ENCODE measurements at places on chromosomes 6 and 20.

GRCh38 chr6:143536461-143536865 lies 24.9 kb upstream of the FUCA2 start:
- DNase-seq = peak; percentile 70

DNA sequence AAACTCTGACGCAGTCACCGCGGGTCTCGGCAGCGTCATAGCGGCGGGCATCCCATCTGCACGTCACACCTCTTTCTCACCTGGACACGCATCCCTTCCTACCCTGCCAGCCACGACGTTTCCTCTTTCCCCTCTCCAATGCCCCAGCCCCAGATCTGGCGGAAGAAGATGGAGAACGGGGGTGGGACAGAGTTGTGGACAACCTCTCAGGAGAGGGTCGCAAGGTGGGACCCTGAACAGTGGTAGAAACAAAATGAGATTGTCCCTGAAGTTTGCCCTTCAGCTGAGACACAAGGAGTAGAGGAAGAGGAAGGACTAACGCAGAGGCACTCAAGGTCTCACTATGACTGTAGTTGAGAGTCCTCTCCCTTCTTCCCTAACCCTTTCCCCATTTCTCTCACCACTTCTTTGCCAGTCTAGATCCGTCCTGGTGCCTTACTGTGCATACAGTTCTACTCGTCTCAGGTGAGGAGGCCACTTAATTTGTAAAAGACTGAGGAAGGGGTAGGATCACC lies 562 bp downstream of the TRIM39 start:
- DNase-seq = no peak

GRCh38 chr20:33948480-33948879 lies 45.2 kb upstream of the RALY start:
- DNase-seq = no peak

DNA sequence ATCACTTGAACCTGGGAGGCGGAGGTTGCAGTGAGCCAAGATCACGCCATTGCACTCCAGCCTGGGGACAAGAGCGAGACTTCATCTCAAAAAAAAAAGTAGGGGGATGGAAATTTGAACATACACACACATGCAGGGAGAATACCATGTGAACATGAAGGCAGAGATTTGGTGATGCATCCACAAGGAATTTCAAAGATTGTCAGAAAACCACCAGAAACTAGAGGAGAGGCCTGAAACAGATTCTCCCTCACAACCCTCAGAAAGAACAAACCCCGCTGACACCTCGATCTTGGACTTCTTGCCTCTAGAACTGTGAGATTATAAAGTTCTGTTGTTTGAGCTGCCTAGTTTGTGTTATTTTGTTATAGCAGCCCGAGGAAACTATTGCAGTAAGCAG lies 125.5 kb downstream of the GPX5 start:
- DNase-seq = no peak

DNA sequence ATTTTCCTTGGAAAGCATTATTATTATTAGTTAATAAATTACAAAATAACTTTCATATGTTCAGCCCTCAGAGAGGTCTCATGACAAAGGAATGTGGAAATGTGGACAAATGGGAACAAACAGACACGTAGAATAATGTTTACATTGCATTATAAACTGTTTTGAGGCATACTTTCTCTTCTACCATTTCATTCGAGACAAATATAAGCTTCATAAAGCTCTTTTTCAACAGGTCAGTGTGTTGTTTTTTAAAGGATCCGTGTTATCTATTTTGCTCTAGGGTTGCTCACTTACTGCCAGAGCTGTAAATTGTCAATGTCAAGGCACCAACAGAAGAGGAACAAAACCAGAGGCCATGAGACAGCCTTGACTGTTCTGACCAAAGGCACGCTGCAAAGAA lies 256.8 kb downstream of the PHACTR1 start:
- no peak for DNase-seq

DNA sequence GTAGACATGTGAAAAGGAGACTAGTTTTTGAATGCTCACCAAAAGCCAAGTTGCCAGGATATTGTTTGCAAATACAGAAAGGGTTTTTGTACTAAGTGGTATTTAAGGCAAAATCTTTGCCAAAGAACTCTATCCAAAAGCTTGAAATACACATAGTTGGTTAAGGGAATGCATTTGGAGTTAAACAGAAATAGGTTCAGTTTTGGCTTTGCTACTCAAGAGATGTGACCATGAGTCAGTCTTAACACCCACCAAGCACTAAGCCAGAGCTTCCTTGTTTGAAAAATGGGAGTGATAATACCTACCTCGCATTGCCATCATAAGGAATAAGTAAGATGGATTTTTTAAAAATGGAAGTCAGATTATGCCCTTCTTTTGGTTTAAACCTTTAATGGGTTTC lies 191.7 kb upstream of the LAMP5 start:
- no peak for DNase-seq

DNA sequence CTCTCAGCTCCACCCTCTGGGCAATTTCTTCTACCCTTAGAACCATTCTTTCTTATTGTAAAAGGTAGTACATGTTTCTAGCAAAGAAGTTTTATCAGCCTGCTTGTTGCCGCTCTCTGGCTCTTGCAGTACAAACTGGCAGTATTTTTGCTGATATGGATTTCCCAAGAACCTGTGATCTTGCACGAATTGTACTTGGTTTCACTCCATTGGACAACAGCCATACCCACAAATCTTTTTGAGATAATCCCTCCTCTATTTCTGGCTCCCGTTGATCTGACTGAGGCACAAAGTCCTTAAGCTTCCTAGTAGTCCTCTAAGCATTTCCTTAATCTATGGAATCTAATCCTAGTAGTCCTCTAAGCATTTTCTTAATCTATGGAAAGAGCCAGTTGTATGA lies 487.0 kb upstream of the PTCHD4 start:
- no peak for DNase-seq

GRCh38 chr6:6596529-6597328 lies 8.2 kb downstream of the LY86 start:
- DNase-seq = no peak

GRCh38 chr20:19009081-19009688 lies 195.6 kb downstream of the SCP2D1 start:
- no peak for DNase-seq

GRCh38 chr6:70566751-70567382 lies at the start of gene SDHAF4:
Gene SDHAF4, plus strand, starts transcription at chr6:70566930. Its CDS starts 11 bp downstream, at chr6:70566941.
- peak; percentile 96 for DNase-seq

DNA sequence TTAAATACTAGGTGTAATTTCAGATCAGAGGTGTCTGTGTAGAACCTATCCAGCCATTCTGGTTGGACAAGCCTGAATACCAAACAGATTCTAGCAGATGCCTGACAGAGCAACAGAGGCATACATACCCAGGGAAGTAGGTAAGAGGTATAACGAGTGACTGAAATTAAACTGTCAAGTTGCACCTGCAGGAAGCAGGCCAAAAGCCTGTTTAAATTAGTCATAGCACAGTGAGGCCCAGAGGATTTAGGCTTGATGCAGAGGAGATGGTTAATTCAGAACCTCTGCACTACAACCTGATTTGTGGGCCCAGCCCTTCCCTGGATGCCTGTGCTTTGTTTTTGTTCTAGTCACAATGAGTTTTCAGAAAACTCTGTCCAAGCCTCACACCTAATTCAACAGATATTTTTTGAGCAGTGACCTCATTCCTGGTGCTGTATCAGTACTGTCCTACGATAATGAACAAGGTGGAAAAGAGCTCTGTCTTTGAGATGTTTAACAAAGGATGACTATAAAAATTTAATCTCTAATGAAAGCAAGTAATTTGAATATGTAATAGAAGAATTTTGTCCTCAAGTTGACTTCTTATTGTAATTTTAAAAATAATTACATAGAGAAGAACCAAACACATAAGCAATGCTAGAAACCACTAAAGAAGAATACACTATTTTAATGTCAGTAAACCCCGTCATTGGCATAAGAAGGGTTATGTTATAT lies 31.7 kb downstream of the C6orf58 start:
- no peak for DNase-seq

GRCh38 chr20:15204234-15204633 lies 866.8 kb upstream of the FLRT3 start:
- DNase-seq = no peak

DNA sequence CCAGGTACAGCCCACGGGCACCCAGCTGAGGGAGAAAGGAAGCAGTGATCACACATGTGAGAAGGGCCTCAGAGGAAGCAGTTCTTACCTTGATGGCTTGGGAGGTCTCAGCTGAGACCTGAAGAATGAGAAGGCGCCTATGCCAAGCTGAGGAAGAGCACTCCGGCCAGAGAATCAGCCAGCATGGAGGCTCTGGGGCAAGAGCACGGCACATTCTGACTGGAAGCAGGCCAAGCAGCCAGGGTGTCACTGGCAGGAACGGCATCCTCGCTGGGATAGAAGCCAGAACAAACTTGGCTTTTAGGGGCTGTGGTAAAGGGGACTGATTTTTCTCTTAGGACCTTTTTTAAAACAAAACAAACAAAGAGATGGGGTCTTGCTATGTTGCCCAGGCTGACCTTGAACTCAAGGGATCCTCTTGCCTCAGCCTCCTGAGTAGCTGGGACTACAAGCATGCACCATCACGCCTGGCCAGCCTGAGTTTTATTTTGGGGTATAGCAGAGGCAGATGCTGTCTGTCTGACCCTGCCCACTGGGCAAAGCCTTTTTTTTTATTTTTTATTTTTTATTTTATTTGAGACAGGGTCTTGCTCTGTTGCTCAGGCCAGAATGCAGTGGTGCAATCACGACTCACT lies 17.6 kb downstream of the GHRH start:
- no peak for DNase-seq

GRCh38 chr20:53621482-53622246 lies 28.0 kb upstream of the ZNF217 start:
- DNase-seq = no peak

DNA sequence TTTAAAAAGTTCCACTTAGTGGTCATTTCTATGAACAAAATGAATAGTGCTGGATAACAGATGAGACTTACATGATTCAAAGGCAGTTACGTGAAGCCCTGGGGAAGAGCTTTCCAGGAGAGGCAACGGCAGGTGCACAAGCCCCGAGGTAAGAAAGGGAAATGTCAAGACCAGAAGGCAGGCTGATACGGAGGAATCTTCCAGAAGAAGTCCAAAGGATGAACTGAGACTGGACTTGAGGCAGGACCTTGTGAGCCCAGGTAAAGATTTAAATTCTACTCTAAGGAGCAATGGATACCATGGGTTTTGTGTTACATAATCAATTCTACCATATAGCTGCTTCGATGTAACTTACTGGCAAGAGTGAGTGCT lies 164.6 kb downstream of the BCAS1 start:
- no peak for DNase-seq

GRCh38 chr6:71982389-71982788 lies 96.0 kb downstream of the RIMS1 start:
- DNase-seq = no peak

DNA sequence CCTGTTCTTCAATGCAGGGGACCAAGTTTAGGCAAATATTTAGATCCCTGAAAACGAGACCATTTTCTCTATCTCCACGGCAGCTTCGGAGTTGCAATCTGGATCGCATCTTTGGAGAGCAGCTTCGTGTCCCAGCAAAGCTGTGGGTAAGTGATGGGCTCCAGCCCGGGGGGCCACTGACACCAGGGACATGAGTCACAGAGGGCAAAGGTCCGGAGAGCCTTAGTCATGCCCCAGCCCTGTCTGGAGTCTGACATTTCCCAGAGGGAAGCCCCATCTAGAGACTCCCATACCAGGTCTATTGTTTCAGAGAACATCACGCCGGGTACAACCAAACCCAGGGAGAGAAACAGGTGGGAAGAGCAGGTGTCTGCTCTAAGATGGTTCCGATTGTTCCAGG lies 95.9 kb downstream of the NFATC2 start:
- DNase-seq = no peak

GRCh38 chr6:85355816-85356215 lies 94.1 kb upstream of the NT5E start:
- no peak for DNase-seq

GRCh38 chr6:140731741-140732140 lies 1357.3 kb upstream of the CITED2 start:
- DNase-seq = no peak

GRCh38 chr20:37669062-37669772 lies 24.6 kb upstream of the CTNNBL1 start:
- DNase-seq = peak; percentile 10

DNA sequence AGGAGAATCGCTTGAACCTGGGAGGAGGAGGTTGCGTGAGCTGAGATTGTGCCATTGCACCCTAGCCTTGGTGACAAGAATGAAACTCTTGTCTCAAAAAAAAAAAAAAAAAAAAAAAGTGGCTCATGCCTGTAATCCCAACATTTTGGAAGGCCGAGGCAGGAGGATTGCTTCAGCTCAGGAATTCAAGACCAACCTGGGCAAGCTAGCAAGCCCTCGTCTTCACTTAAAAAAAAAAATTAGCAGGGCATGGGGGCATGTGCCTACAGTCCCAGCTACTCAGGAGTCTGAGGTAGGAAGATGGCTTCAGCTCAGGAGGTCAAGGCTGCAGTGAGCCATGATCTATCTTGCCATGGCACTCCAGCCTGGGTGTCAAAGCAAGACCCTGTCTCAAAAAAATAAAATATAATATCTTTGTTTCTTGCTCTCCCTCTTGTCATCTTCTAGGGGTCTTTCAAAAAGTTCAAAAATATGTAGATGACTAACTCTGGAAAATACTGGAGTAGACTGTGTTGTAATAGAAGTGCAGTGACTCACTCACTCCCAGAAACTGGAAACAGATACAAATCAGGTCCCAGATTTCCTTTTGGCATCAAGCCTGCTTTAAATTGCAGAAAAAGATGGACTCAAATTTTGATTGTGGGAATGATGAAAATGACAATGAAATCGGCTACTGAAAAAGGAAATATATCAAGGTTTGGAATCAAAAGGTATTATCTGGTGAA lies 2.8 kb upstream of the GINM1 start:
- DNase-seq = no peak

GRCh38 chr6:11922901-11923300 lies 89.2 kb upstream of the HIVEP1 start:
- no peak for DNase-seq

DNA sequence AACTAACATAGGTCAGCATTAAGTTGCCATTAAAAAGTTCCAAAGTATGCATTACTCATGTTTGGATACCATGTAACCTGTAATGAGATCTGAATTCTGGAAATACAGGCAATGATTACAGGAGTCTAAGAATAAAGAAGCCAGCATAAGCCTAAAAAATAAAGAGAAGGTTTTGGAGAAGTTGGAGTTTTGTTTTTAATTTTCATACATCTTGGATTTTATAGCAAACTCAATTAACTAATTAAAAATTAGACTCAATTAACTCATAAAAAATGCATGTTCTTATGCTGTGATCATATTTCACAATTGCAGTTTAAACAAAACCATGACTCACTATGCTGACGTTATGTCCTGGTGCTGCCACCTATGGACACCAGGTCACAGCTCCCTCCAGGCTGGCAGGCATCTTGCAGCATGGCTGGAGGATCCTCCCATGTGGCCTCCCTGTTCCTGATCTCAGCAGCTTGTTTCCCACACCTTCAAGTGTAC lies 648.8 kb upstream of the AGPAT4 start:
- DNase-seq = peak; percentile 35

- DNase-seq = no peak
These were observed 178.2 kb downstream of the LRFN2 start for GRCh38 chr6:40408786-40409542.

- no peak for DNase-seq
These were observed 1.0 kb upstream of the CUL9 start for GRCh38 chr6:43180985-43181384.

All from activated T-cell treated with anti-CD3 and anti-CD28 coated beads, Interleukin-2, amount 50 U/mL, for 72 hours (primary cell).